ENCODE measurements at places on chromosomes 5 and 9. TPM values are rescaled to one million over a fixed set of nuclear protein-coding genes. Genes with fewer than 3 reads are reported as not detected.

SLC45A2 gene
- total RNA-seq: 0.19 TPM

FOXD4L3 gene
- total RNA-seq: not detected

PSD2 gene
- total RNA-seq: not detected

TSTD2 gene
- 17.2 TPM for total RNA-seq

SNCAIP gene
- total RNA-seq: not detected

FABP6 gene
- total RNA-seq: not detected

IFNK gene
- total RNA-seq: not detected

ELOVL7 gene
- total RNA-seq: 0.42 TPM

GPSM1 gene
- total RNA-seq: 2.9 TPM

- DNase-seq: no peak
These were observed 52.3 kb downstream of the BOD1 start for GRCh38 chr5:173564106-173564505.

- no peak for DNase-seq
These were observed 201.2 kb downstream of the TARS1 start for GRCh38 chr5:33641744-33642505.

GRCh38 chr5:6402939-6403338, 24.6 kb upstream of the MED10 start:
- no peak for DNase-seq

GRCh38 chr5:109701252-109701651, 11.5 kb downstream of the MAN2A1 start:
- DNase-seq: no peak

DNA sequence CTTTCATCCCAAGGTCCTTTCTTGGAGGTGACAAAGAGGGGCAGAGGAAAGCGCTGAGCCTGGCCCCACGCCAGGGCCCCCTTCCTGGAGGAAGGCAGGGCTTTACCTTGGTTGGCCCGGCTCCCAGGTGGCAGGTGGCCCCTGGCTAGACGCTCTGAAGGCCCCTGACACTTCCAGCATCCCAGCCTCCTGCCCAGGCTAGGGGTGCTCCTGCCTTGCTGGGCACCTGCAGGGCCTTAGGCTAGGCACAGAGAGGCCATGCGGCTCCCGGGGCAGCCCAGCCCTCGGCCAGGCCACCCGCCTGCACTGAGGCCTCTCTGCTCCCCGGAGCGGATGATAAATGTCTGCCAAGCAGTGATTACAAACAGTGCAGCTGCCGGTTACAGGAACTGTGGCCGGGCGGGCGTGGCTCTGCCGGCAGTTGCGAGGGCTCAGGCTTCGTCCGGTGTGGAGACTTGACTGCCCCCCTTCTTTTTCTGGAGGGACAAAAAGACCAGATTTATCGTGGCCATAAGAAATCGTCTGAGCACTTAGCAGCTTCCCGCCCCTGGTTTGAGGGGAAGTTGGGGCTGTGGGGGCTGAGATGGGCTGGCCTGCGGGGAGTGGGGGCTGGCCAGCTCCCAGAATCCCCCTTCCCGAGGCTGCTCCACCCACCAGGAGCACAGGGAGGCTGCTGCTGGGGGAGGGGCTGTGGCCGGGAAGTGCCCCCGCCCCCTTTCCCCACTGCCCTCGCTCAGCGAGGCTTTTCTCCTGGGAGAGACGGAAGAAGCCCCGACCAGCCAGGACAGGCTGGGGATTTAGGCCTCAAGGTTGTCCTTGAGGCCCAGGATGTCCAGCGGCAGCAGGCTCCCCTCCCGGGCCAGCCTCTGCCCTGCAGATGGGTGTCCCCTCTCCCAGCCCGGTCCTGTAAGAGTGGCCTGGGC, 31.6 kb upstream of the UBAC1 start:
- DNase-seq: peak; percentile 50

GRCh38 chr5:65068410-65068809, 299.7 kb downstream of the CWC27 start:
- DNase-seq: no peak

DNA sequence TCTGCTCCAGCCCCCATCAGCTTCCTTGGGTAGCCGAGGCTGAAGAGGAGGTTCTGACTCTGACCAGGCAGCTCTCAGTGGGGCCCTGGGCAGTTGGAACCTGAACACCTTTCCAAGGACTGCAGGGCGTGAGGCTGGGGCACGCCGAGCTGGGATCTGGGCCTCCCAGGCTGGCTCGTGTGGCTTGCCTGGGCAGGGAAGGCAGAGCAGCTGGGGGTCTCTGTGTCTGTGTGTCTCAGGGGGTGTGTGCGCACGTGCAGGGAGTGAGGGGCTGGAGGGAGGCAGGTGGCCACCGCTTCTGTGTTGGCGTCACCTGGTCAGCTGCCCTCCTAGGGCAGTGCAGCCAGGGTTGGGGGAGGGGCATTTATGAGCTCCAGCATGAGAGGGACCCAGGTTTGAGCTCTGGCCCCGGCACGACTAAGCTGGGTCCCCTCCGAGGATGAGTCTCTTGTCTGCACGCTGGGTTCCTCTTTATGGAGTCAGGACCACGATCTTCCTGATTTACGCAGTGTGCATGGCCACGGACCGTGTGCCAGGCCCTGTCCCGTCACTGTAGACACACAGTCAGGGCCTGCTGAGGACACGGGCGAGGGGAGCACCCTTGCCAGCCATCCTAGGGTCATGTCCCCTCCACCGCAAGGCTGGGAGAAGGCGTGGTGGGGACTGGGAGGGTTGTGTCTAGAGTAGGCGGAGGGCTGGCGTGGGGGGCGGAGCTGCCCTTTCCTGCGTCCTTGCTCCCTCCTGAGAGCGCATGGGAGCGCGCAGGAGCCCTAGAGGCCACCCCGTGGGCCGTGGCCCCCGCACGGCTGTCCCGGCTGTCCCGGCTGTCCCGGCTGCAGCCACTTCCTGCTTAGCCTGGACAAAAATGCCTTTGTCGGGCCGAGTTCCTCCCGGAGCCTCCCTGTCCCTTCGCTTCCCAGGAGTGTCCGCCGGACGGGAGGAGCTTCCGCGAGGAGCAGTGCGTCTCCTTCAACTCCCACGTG, 4.6 kb downstream of the ADAMTSL2 start:
- DNase-seq: no peak

DNA sequence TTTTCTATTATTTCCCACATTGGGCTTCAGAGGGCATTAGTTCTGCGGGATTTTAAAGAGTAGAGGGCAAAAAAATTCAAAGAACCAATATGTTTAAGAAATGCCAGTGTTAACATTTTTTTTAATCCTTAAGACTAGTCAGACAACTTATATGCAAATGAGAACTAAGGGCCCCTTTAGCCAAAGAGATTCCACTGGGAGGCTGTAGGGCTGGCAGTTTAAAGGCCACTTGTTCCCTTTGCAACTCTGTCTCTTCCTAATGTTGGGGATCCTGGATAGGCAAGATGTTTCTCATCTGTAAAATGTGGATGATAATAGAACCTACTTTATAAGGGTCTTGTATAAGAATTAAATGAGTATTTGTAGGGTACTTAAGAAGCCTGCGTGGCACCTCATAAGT, 1395.9 kb downstream of the PTPRD start:
- no peak for DNase-seq

DNA sequence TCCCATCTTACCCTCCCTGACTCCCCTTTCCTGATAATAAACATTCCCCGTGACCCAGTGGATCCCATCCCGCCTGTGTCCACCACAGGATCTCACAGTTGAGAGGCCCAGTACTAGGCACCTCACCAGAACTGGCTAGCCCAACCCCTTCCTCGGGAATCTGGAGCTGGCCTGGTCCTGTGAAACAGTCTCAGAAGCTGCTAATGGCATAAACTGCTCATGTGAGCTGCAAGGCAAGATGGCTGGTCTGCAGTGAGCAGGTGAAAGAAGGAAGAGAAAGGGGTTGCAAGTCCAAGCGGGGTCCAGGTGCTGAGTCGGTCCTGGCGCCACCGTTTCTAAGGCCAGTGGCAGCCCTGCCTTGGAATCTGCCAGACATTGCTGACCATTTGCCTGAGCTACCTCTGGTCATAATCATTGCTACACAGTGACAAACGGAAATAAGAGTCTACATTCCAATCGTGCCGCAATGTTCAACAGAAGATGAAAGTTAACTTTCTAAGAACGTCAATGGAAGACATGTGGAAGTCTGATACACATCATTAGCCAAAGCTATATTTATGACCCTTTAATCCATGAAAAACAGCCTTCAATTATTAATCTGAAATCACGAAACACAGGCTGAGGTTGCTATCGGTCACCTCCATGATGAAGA, 33.7 kb downstream of the DNAH5 start:
- DNase-seq: no peak

- DNase-seq: no peak
These were observed 349.1 kb downstream of the TMEM232 start for GRCh38 chr5:110377361-110377760.

- no peak for DNase-seq
These were observed 72.3 kb downstream of the XRCC4 start for GRCh38 chr5:83149671-83150070.

DNA sequence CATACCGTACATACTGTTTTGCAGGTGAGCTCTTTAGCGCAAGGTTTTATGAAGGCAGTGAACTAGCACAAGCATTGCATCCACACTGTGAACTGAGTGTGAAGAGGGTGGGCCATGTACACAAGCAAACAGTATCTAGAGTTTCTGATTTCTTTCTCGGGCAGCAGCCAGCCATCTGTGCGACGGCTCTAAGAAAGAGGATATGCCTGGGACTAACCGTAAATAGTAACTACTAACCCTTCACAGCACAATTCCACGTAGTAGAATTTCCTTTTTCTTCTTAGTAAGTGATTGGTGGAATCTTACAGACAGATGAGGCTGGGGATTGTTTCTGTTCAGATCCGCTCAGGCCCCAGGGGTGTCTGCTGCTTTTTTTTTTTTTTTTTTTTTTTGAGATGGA, 89.0 kb downstream of the DRD1 start:
- no peak for DNase-seq

DNA sequence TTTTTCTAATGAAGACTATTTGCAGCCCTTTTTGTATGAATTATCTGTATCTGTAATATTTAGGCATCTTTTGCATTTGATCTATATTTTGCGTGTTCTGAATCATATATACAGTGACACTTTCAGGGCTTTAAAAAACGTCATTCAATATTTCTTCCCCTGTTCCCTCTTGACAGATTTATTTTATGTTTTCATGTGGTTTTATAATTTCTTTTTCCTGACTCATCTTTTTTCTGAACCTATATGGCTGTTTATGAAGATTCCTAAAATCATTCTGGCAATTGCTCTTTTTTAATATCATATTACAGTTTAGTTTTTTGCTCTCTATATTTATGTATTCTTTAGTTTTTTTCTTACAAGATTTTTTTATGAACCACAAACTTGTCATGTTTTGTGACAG, 67.6 kb downstream of the SMARCA2 start:
- no peak for DNase-seq

DNA sequence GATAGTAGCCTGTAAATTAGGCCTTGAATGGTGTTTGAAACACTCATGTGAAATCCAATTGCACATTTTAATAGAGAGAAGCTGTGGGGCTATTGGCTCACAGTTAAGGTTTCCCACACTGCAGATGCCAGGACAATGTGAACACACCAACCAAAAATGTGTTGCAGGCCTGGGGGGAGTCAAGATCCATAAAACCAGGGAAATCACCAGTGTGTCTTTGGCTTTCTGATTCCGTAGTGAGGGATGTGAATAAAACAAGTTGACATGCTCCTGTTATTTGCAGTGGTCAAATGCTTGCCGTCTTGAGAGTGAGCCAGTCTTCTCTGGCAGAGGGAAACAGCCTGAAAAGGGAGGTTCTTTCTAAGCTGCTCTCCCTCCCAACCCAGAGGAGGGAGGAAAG, 79.0 kb downstream of the ZNF462 start:
- no peak for DNase-seq

- DNase-seq: no peak
These were observed 72.1 kb upstream of the RASA1 start for GRCh38 chr5:87195616-87196015.

DNA sequence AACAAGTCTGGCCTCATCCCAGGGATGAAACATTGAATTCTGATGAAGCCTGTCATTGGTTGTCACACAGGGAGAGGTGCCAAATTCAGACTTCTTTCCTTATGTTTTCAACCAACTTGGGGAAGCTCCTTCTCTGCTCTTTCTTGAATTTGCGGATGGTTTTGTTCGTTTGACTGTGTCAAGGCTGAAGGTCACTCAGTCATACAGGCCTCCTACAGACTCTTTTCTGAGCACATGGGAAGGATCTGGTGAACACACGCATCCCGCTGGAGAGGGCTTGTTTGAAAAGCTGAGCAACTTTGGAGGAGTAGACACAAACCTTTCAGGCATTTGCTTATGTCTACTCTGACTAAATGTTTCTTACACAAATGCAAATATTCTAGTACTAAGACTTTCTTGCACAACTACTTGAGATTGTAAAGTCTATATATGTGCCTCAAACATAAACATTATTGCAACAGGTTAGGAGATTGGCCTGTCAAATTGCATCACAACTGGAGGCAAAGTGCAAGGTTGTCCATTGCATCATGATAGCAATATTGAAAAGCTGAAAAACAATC, 151.5 kb upstream of the NR3C1 start:
- no peak for DNase-seq

GRCh38 chr5:132392411-132392810, 22.9 kb downstream of the SLC22A5 start:
- no peak for DNase-seq

- no peak for DNase-seq
These were observed 98.2 kb downstream of the NNT start for GRCh38 chr5:43701227-43701626.

GRCh38 chr5:116271446-116272025, 186.7 kb downstream of the COMMD10 start:
- DNase-seq: no peak

DNA sequence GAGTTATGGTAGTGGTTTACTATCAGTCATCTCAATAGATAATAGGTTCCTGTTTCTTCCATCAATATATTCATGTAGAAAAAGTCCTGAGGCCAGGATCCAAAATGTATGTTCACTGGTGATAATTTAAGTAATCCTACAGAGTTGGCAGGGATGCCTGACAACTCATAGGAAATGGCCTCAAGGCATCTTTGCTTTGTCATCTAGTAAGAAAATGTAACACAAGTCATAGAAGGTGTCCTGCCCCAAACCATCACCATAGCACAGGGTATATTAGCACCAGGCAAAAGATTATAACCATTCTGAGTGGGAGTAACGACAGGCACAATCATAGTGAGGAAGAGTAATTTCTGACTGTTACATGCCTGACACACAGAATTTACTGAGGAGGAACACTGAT, 257.0 kb downstream of the TMEM167A start:
- no peak for DNase-seq

GRCh38 chr5:149409268-149409948, 30.3 kb upstream of the IL17B start:
- DNase-seq: no peak

DNA sequence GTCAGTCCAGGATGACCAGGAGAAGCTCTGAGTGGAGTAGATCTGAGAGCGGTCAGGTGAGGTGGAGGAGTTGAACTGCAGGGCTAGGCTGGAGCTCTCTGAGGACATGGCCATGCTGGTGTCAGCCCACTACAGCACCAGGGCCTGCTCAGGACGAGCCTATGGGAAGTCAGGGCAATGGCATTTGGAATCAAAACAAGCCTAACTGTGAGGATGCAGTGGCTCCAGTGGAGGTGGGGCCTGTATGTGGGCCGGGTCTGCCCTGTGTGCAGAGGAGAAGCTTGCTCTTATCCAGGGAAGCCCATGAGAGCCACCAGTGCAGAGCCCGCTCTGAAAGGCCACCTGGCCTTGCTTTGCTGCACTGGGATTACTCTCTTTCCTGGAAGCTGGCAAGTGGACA, 11.1 kb downstream of the CXCL14 start:
- no peak for DNase-seq
